ENCODE measurements at places on chromosomes 11 and 22.
A peak's percentile ranks its signal among the peaks of the same experiment; 100 is the strongest.

DNA sequence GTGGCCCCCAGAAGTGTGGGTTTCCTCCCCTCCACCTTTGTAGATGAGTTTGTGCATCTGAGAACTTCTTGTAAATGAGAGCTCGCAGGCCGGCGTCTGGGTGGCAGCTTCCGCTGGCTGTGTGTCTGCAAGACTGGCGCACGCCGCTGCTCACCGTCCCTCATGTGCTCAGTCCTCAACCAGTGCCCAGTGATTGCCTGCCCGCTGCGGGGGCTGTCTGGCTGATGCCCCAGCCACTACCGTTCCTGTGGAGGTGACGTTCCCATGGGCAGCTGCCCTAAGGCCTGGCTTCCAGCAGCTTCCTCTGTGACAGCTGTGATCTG, 8.8 kb downstream of the TBX1 start:
- DNase-seq: no peak

DNA sequence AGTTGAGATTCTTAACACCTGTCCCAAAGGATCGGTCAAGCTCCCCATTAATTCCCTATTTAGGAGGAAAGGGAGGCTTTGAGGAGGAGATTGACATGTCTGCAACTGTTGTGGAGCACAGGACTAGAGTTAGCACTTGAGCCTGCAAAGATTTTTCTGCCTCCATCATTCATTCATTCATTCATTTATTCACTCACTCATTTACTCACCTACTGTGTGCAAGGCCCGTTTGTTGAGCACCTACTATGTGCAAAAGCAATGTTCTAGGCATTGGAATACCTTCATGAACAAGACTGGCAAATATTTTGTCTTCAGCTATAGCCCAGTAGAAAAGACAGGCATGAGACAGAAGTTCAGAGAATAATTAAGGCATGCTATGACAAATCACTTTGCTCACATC, 43.2 kb upstream of the CD82 start:
- no peak for DNase-seq

DNA sequence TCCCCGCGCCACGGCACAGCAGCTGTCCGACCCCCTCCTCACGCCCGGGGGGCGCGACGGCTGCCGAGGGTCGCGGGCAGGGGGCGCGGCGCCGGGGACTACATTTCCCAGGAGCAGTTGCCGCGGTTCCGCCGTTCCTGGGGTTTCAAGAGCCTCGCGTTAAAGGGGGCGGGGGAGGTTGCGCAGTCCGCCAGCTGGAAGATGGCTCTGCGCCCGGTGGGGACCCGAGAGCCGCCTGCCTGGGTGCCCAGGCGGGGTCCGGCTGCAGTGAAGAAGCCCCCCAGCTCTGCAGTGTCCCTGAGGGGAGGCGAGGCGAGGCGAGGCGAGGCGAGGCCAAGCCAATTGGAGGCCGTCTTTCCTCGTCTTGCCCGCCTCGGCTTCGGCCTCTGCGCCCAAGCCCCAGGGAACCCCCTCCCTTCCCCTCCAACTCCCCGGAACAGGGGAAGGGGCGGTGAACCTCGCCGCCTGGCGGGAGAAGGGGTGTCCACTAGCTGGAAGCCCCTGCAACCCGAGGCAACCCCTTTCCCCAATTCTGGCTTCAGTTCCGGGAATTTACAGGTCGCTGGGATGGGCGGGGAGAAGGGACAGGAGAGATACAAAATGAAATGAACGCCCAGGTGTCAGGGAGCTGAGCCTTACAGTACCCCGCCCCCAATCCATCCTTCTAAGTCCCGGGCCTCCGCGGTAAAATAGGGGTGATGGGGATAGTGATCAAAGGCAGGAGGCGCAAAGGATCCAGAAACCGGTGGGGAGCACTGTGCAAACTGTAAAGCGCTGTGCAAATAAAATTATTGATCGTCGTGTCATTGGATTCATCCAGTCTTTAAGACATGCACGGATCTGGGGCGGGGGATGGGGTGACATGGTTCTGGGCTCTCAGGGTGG, 5.2 kb upstream of the GCAT start:
- DNase-seq: no peak

DNA sequence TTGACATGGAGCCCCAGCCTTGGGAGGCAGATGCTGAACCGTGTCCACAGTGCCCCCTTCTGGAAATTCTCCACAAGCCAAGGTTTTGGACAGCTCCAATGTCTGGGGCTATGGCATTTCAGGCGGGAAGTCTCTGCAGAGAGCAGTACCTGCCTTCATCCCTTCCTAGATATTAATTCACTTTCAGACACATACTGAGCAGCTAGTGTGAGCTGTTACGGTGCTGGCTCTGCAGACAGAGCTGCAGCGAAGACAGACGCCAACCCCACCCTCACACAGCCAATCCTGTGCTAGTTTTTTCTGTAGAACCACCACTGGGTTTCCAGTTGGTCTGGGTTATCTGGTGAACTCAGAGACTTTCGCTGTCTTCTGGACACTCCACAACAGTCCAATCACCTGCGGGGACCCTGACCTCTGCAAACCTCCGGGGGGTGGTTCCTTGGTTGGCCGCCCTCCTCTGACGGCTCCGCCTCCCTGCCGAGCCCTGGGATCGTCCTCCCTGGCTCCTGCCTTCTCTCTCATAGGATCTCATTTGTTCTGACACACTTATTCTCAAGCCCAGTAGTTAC, 9.1 kb downstream of the LMF2 start:
- no peak for DNase-seq

GRCh38 chr11:104146421-104146820, 17.5 kb downstream of the PDGFD start:
- DNase-seq: no peak

- DNase-seq: no peak
Measured at GRCh38 chr11:2928605-2929530, at the start of gene PHLDA2. Gene PHLDA2, minus strand, starts transcription at chr11:2929420. Its CDS starts 56 bp downstream, at chr11:2929364.

- DNase-seq: no peak
Measured at GRCh38 chr11:9017773-9018172, 14.0 kb upstream of the NRIP3 start.

GRCh38 chr11:9820260-9820659, 156.4 kb downstream of the SWAP70 start:
- no peak for DNase-seq

DNA sequence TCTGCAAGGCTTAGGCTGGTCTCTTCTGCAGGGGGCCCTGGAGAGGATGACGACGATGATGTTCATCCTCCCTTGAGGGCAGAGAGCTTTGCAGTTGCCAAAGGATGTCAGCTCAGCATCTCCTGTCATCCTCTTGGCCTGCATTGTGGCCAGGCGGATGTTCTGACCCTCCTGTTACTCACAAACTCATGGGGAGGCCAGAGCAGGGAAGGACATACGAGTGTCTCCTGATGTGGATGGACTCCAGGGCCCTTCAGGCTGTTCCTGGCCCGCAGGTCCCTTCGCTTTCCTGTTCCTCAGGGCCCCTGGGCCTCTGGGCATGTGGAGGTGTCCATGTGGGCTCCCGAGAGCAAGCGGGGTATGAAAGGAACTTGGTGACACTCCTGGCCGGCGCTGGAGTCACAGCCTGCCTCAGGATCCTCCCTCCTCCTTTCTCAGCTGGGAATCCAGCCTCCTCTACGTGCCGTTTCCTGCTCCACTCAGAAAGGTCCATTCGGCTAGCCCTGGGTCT, 8.5 kb downstream of the ADORA2A start:
- no peak for DNase-seq

DNA sequence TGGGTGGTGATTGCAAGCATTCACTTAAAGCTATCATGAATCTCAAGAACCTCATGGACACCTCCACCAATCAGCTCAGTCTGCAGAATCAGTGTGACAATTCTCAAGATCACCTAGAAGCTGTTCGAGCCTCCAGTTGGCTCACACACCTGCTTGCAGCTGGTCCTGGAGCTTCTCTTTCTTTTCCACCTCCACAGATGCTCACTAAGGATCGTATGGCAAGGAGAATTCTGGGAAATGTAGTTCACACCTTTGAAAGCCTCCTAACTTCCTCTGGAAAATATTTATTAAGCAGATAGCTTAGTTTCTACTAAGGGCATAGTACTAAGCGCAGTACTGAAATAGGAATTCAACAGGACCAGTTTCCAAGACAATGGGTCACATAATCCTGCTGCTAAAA, 26.2 kb downstream of the FSHB start:
- no peak for DNase-seq

DNA sequence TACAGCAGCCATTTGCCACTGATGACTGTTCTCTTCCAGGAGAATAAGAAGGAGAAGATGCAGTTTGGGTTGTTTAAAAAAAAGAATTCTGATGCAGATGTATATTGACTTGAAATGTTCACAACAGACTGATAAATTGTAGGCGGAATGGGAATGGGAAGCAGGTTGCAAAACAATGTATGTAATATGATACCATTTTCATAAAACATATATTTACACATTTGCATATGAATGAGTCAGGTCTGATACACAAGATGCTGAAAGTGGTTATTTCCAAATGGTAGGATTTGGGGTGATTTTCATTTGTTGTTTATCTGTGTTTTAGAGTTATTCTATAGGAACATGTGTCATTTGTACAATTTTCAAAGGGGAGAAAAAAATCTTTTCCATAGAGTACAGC, 9.0 kb upstream of the RCN1 start:
- DNase-seq: no peak

DNA sequence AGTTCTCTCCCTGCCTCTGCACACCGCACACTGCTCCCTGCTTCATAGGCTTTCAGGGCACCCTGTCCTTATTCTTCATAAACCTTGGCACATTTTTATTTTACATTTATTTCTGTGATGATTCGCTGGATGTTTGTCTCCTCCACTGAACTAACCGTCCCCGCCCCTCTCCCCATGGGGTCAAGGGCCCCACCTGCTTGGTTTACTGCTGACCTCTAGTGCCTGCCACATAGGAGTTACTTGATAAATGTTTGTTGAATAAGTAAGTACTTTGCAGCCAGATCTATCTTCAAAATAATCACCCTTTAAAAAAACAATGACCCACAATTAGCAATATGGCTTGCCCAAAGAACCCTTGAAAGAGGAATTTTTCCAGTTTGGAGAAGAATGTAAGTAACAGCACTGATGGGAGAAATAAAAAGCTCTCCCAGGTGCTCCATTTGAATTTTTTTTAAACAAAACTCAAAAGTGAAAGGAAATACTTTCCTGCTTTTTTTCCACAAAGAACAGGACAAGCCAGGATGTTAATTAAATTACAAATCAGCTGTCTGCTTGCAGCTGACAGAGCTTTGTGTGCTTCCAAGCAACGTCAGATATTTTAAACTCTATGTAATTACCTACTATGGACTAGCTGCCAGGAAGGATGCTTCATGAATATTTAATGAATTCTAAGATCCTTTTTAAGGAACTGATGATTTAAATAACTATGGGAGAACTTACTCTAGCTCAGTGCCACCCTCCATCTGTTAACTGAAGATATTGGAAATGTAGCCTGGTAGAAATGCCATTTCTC, 1083.6 kb downstream of the DLG2 start:
- peak; percentile 75 for DNase-seq

GRCh38 chr11:46826310-46827044, 19.6 kb downstream of the CKAP5 start:
- no peak for DNase-seq

DNA sequence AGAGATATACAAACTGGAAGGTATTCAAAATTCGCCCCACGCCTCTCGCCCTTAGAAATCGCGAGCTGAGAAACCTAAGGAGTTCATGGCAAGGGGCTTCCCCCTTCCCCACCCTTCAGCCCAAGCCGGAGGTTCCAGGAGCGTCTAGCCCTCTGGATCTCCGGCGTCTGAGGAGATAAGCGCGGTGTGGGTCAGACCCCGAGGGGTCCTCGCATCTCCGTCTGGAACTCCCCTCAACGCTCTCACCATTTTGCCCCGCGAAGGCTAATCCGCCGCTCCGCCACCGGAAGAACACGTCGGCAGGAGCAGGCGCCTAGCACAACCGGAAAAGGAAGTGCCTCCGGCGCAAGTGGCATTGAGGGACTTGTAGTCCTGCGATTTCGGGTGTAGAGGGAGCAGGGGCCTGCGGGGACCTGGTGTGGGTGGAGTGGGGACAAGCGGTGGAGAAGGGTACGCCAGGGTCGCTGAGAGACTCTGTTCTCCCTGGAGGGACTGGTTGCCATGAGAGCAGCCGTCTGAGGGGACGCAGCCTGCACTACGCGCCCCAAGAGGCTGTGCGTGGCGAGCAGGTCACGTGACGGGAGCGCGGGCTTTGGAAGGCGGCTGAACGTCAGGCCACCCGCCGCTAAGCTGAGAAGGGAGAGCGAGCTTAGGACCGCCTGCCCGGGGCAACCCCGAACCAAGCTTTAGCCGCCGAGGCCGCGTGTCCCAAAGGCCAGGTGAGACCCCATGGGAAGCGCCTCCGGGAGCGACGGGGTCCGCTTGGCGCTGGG, at the start of the genes FEN1 and TMEM258:
FEN1 (plus strand) TSS at position 602 of the 773 bp plus-strand sequence. CDS start 2,451 bp downstream, outside the sequence.
TMEM258 (minus strand) TSS at position 290 of the 773 bp plus-strand sequence; CDS start at position 249, 41 bp downstream.
- DNase-seq: peak; percentile 80

DNA sequence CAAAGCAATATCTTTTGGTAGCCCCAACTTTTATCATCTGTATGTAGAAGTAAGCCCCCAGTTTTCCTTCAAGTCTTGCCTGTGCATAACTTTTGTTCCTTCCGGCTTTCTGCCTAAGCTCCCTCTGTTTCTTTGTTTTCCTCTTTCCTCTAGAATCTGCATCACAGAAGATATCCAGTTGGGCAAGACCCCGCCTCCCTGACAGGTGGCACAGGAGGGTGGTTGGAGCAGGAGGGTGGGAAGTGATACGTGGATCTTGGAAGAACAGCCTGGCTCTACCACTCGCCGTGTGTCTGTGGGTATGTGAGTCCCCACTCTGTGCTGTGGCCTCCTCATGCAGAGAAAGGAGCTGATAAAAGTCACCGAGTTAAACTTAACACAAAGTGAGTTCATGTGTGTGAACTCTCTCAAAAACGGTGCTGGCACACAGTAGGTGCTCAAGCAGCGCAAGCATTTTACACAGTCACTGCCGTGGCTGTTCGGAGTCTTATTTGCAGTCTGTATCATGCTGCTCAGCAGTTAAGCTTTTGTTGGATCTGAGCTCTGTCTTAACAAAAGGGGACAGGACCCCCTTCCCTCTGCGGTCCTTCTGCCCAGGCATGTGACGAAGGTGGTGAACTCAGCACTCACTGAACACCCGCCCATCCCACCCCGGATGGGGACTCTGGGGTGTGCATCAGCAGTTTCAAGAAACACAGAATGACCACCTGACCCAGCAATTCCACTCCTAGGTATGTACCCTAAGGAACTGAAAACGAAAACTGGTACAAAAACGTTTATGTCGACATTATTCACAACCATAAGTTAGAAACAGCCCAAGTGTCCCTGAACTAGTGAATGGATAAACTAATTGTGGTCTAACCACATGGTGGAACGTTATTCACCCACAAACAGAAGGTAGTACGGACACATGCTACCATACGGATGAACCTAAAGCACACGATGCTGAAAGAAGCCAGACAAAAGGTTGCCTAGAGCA, 249.1 kb downstream of the CTTN start:
- no peak for DNase-seq

GRCh38 chr11:25769287-25769686, 562.6 kb upstream of the ANO3 start:
- no peak for DNase-seq

DNA sequence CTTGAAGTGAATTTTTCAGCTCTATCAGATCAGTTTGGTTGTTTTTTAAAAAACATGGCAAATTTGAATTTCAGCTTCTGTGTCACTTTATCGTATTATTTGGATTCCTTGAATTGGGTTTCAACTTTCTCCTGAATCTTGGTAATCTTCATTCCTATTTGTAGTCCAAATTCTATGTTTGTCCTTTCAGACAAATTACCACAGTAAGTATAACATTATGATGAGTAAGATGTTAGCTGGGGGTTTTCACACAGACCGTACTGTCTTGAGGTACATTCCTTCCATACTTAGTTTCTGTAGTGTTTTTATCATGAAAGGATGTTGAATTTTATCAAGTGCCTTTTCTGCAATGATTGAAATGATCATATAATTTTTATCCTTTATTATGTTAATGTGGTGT, 28.0 kb downstream of the OR5B17 start:
- no peak for DNase-seq

- no peak for DNase-seq
Measured at GRCh38 chr11:124285610-124286344, 28.0 kb downstream of the OR8D1 start.
